Activated effector memory CD4-positive, alpha-beta T cell treated with Interleukin-2 at 50 U/mL for 16 hours (primary cell): ENCODE measurements at places on chromosomes 12 and 14.
A peak's percentile ranks its signal among the peaks of the same experiment; 100 is the strongest.

DNA sequence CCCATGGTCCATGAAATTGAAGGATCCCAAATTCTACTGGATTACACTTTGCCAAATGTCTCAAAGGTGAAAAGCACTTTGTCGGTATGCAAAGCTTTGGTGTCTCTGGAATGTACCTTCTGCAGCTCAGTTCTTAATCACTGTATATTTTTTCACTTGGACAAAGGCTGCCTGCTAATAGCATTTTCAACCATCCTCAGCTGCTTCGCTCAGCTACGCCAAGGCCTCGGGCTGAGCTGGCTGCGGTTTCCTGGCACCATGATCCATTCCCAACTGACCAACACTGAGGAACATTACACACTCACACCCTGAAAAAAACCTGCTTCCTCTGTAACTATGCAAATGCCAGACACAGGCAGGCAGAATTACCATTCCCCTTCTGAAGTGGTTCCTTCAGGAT is 335.2 kb downstream of the DPF3 start:
- no peak for DNase-seq

GRCh38 chr14:20559461-20559904 is 1.4 kb downstream of the RNASE9 start:
- DNase-seq, result no peak

GRCh38 chr14:99284254-99285004 is 12.4 kb upstream of the BCL11B start:
- DNase-seq, result no peak

DNA sequence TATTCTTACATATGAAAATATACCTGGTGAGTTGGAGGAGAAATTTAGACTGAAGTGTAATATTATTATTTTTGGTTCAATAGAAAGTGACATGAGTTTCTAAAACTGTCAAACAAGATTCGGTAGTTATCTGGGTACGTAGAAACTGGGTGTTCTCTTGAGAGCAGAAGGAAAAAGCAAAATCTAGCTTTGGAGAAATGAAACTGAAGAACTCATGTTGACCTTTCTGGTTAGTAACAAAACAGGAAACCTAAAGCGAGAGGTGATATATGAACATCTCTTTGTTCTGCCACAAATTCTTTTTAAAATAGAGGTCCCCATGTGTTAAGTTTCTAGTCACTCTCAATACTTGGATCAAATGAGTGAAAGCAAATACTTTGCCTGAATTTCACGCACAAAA is 401.7 kb downstream of the TRHDE start:
- DNase-seq, result no peak

- DNase-seq, result no peak
Measured at GRCh38 chr14:100673085-100673806, 53.4 kb upstream of the DLK1 start.

DNA sequence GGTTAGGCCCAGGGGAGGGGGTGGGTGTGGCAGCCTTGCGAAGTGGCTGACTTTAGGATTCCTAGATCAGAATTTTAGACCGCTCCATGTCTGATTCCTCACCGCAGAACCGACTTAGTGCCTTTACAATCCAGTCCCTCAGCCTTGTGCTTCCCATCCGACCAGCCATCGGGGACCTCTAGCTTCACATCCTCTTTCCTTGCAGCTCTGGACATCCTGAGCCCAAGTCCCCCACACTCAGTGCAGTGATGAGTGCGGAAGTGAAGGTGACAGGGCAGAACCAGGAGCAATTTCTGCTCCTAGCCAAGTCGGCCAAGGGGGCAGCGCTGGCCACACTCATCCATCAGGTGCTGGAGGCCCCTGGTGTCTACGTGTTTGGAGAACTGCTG is 557 bp downstream of the COPS7A start:
- peak; percentile 2 for DNase-seq

DNA sequence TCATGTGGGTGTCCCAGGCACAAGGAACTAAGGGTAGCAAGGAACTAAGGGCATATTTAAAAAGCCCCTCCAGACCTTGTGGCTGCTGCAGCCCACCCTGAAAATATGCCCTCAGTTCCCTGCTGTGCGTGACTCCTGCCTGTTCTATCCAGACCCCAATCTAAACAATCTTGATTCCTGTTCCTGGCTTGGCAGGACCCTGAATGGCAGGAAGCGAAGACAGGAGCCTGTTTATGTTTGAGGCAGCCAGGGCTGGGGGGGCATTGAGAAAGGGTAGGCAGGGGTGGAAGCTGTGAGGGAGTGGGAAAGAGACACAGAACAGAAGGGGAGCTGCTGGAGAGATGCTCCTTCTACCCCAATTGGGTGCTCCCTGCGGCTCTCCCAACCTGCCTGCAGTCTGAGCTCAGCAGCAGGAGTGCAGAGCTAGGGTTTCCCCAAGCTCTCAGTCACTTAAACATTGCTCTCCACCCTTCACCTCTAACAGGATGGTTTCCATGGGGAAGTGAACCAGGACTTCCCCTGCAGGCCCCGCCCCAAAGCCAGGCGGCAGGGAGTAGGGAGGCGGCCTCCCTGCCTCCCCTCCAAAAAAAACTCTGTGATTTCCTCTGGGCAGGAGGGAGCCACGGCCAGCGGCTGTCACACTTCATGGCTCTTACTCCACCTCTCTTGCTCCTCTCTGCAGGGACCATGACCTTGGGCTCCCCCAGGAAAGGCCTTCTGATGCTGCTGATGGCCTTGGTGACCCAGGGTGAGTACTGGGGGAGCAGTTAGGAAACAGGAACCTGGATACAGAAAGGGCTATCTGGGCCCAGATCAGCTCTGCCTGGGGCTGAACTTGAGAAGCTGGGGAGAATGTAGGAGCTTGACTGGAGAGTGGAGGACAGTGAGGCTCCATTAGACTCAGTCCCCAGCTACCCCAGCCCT is 4.7 kb downstream of the ACVRL1 start:
- no peak for DNase-seq

GRCh38 chr12:92582475-92582874 is 120.3 kb upstream of the PLEKHG7 start:
- no peak for DNase-seq

GRCh38 chr14:71141701-71142374 is 234.6 kb downstream of the PCNX1 start:
- DNase-seq, result no peak

GRCh38 chr12:24803430-24804245 is 145.3 kb downstream of the BCAT1 start:
- DNase-seq, result no peak

DNA sequence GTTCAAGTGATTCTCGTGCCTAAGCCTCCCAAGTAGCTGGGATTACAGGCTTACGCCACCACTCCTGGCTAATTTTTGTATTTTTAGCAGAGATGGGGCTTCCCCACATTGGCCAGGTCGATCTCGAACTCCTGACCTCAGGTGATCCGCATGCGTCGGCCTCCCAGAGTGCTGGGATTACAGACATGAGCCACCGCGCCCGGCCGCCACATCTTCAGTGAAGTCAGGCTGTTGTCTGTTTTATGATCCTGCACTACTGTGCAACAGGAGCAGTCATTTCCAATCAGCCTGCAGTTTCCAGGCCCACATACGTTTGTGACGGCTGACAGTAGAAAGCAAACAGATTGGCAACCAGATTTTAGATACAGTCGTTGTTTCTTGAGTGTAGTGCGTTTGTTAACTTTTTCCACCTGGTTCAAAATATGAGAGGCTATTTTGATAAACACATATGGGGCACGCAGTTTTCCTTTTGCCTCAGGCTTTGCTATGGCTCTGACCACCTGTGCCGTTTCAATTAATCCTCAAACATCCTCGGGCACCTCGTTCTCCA is 74.8 kb downstream of the LGMN start:
- DNase-seq, result no peak

- no peak for DNase-seq
Measured at GRCh38 chr12:60075091-60075490, 479.3 kb downstream of the SLC16A7 start.

DNA sequence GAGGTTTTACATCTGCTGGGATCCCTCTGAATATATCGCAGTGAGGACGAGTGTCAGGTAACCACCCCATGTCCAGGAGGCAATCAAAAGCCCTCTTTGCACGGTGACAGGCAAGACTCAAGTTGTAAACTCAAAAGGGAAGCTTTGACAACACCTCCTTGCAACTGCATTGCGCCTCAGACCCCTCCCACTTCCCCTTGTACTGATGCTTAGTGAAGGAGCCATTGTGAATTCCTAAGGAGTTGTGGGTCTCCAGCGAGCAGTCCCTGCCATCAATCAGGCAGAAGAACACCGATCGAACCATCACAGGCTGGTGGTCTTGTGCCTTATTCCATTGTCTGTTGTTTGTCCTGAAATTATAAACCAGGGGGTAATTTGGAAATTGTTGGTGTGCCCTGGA is 112.6 kb downstream of the CCDC60 start:
- DNase-seq, result no peak

DNA sequence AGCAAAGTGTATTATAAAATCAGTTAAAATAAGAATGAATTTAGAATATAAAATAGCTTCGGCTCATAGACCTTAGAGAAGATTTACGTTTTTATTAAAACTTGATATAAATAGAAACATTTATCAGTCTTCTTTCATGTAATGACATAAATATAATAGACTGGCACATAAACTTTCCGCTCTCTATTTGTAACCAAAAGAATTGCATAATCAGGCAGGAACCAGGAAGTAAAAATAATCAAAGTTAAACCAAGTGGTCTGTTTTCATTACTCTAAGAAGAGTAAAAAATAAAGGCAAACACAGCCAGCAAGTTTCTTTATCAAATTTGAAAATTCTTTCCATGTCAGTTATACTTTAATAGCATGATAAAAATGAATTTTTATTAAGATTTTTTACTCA is 46.3 kb upstream of the ATP2A2 start:
- DNase-seq, result no peak

GRCh38 chr12:22974865-22975264 is 349.9 kb downstream of the ETNK1 start:
- DNase-seq, result no peak

GRCh38 chr12:92233346-92234015 is 87.8 kb upstream of the BTG1 start:
- DNase-seq, result no peak

- no peak for DNase-seq
Measured at GRCh38 chr12:48545833-48546469, 20.5 kb downstream of the OR8S1 start.

DNA sequence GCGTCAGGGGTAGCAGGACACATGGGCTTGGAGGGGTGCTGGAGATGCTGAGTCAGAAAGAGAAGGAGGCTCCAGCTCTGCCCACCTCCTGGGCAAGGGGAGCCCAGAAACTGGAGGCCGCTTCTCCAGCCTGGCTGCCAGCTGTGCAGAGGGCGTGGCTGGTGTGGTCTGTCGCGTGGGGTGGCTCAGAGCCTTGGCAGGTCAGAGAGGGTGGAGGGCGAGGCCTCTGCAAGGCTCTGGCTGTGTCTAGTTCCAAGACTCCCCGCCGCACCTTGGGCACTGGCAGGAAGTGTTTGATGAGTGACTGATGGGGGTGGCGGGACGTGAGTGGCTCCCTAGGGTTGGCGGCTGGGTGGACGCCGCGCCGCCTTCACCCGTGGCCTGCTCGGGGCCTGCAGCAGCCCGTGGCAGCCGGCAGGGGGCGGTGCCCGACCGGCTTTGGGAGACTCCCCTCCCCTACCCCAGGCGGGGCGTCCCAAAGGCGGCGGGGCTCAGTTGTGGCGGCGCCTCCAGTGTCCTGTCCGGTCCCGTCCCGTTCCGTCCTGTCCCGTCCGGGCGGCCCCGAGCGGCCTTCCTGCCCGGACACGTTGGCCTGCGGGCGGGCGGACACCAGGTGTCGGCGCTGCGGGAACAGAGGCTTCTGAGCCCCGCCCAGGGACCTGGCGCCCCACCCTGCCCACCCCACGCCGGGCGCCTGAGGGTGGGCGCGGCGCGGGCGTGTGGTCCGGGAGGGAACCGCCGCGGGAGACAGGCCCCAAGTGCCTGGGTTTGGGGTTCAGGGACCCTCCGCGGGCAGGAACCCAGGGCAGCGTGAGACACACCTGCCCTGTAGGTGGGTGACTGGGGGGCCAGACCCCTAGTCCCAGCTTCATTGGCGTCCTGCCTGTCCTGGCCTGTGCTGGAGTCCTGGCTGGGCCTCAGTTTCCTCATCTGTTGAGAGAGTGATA is 39.7 kb downstream of the KRT80 start:
- peak; percentile 70 for DNase-seq

DNA sequence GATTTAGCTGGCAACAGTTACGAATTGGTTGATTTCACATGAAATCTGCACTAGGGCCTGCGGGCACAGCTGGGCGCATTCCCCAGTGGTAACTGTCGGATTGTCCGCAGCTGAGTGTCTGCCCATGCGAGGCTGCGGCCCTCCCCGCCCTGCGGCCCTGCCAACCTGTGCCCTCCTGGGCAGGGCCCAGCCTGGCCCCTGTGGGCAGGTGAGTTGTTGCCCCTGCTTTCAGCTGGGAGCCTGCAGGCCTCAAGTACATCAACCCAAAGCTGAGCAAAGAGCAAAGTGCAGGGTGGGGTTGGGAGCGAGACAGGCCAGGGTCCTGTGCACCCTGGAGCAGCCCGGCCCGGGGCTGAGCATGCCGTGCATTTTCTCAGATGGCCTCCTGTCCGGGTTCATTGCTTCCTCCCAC is 89.1 kb downstream of the ADGRD1 start:
- DNase-seq, result no peak

- DNase-seq, result no peak
Measured at GRCh38 chr14:89266754-89267153, 150.3 kb downstream of the FOXN3 start.

- no peak for DNase-seq
Measured at GRCh38 chr12:58965568-58965967, 45.3 kb upstream of the LRIG3 start.

DNA sequence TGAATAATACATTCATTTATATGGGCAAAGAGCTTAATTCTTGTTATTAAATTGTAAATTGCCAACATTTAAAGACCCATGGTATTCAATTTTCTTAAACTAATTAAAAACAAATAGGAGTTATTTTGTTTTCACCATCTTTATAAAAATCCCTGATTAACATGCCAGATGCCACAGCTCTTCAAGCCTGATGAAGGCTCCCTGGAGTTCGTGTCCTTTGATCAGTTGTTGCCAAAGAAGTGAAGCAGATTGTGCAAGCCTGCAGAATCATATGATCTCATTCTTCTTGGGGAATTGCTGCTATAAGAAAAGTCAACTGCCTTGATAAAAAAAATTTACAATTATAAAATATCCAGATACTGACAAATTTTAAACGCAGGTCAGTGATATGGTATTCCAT is 288.3 kb upstream of the PPFIA2 start:
- DNase-seq, result no peak

DNA sequence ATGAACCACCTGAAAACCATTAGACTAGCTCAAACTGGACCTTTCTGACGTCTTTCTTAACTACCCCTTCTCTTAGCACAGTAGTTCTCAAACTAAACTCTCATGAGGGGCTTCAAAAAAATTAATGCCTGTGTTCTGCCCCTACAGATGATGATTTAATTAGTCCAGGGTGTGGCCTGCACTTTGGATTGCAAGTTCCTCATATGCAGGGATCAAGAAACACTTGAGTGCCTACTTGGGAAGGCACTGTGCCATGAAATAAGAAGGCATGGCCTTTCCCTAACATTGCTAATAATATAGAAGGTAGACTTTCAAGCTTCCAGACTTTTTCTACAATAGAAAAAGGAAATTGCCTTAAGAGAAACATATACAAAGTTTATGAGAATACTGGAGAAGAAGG is 22.8 kb upstream of the KLHDC2 start:
- DNase-seq, result no peak
